ENCODE measurements at places on chromosomes 3 and 15. TPM values are rescaled to one million over a fixed set of nuclear protein-coding genes. Genes with fewer than 3 reads are reported as not detected.
A peak's percentile ranks its signal among the peaks of the same experiment; 100 is the strongest.

ADAMTSL3 gene
- total RNA-seq: not detected

- peaks cover 42% of the 10 kb centered on the region for H3K4me1 ChIP-seq
- H3K27me3 ChIP-seq: no peaks in the 10 kb centered on the region
- H3K36me3 ChIP-seq: peaks cover 22% of the 10 kb centered on the region
- peak within 1 kb of the TSS; percentile 97 for H3K4me3 ChIP-seq
- H3K27ac ChIP-seq: peak within 1 kb of the TSS; percentile 99
Measured at GRCh38 chr3:47164007-47164881, at the start of gene SETD2. TSS of gene SETD2 (minus strand) at chr3:47164113. CDS start at chr3:47163924, 189 bp downstream.

DNA sequence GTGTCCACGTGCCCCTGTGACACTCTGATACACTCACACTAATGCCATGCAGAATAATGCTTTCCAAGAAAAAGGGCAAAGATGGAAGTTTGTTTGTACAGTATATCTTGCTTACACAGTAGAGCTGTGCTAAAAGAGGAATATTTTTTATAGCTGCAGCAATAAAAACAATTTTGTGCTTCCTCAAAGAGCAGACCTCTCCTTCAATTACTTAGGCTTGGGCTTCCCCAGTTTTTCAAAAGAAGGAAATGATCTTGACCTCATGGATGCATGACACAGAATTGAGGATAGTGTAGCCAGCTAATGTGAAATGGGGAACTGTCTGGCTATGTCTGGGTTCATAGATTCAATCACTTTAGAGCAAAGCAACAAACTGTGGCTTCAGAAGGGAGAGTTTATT, 137.4 kb downstream of the STT3B start:
- H3K4me1 ChIP-seq: no peaks in the 10 kb centered on the region
- H3K27ac ChIP-seq: no peak overlapping the region
- no peak for DNase-seq
- no peak overlapping the region for H3K4me3 ChIP-seq
- no peaks in the 10 kb centered on the region for H3K36me3 ChIP-seq

DNA sequence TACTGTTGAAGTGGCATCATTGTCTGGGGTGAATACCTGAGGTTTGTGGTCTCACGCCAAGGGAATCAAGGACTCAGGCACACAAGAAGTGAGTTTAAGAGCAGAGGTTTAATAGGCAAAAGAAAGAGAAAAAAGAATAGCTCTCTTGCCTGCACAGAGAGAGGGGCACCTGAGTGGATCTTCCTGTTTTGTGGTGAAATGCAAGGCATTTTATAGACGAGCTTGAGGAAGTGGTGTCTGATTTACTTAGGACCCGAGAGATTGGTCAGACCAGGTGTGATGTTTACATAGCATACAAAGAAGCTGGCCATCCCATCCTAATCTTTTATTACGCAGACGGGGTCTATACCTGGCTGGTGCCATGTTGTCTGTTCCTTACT, 13.2 kb downstream of the CCR5 start:
- peaks cover 2% of the 10 kb centered on the region for H3K36me3 ChIP-seq
- no peak overlapping the region for H3K4me3 ChIP-seq
